Mesenchymal stem cell (in vitro differentiated cells and primary cell): ENCODE measurements at places on chromosomes 2 and 18.

DNA sequence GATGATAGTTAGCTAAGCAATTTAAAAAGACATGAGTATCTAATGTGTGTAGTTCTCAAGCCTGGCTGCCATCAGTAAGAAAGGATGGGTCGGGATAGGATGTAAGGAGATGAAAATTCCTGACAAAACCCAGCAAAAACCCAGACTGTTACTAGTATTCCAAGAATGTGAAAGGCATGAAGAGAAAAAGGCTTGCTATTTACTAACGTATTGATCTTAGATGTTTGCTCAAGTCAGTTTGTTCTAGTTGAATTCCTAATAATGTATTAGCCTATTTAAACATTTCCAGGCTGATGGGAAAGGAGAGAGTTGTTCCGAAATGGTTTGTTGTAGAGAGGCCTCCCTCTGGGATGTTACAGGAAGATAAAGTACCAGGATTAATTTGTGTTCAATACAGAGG is 88.2 kb downstream of the ZNF532 start:
- DNase-seq: no peak
- no peaks in the 10 kb centered on the region for H3K27me3 ChIP-seq
- H3K36me3 ChIP-seq: peaks cover 30% of the 10 kb centered on the region
- H3K4me3 ChIP-seq: no peak overlapping the region

- H3K4me1 ChIP-seq: no peaks in the 10 kb centered on the region
- no peak overlapping the region for H3K4me3 ChIP-seq
- H3K27ac ChIP-seq: no peak overlapping the region
- H3K36me3 ChIP-seq: no peaks in the 10 kb centered on the region
- H3K27me3 ChIP-seq: no peaks in the 10 kb centered on the region
These were observed 469.3 kb downstream of the PLCL1 start for GRCh38 chr2:198273660-198274059.

GRCh38 chr2:141475801-141476200 is 655.0 kb downstream of the LRP1B start:
- no peaks in the 10 kb centered on the region for H3K4me1 ChIP-seq
- H3K36me3 ChIP-seq: no peaks in the 10 kb centered on the region
- no peak overlapping the region for H3K4me3 ChIP-seq

DNA sequence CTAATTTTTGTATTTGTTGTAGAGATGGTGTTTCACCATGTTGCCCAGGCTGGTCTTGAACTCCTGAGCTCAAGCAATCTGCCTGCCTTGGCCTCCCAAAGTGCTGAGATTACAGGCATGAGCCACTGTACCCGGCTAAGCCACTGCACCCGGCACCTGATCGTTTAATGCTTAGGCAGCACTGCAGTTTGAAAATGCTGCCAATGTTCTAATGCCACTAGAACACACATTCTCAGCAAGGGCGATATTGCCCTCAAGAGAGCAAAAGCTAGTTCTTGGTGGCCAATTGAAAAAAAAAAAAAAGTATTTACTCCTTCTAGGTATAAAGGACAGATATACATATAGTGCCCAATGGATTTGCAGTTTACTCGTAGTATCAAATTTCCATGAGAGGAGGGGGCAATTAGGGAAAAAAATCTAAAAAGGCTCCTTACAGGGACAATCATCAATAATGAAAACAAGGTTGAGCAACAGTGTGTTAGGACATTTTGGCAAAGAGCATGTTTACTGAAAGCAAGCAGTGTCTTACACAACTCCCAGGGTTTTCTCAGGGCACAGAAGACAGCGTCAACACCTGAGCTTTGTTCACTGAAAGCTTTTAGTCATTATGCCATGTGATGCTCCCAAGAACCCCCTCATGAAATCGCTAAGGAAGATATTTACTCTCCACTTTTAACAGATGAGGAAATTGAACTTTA is 199.9 kb upstream of the PKDCC start:
- no peaks in the 10 kb centered on the region for H3K36me3 ChIP-seq
- H3K27ac ChIP-seq: no peak overlapping the region
- DNase-seq: peak; percentile 46
- H3K4me1 ChIP-seq: no peaks in the 10 kb centered on the region
- peaks cover 11% of the 10 kb centered on the region for H3K27me3 ChIP-seq

DNA sequence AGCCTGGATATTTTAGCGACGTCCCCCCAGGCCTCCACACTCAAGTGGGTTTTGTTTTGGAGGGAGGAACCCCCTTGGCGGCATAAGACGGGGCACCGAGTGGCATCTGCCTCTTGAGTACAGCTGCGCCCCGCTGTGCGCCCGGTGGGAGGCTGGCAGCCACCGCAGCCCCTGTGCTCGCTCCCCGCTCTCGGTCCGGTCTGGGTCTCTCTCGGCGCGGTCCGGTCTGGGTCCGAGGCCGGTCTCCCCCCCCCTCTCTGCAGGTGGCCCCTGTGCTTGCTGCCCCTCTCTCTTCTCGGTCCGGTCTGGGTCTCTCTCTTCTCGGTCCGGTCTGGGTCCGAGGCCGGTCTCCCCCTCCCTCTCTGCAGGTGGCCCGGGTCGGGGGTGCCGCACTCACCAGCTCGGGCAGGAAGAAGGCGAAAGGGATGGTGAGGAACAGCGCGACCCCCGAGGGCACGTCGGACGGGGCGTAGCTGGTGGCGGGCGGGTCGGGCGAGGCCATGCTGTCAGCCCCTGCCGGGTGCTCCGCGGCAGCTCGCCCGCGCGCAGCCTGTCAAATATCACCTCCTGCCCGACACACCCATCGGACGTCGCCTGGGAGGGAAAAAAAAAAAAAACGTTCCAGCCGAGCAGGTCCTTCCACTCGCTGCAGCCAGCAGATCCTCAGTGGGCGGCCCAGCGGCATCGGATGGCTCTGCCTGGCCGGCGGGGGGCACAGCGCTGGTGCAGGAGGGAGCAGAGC is at the start of gene MALL:
TSS of gene MALL (minus strand) at position 532 of the 742 bp plus-strand sequence. CDS start at position 502, 30 bp downstream.
- H3K27me3 ChIP-seq: no peaks in the 10 kb centered on the region
- H3K4me1 ChIP-seq: peaks cover 9% of the 10 kb centered on the region
- H3K36me3 ChIP-seq: no peaks in the 10 kb centered on the region
- H3K4me3 ChIP-seq: peak within 1 kb of the TSS; percentile 43
- no peak within 1 kb of the TSS for H3K27ac ChIP-seq

- peak overlapping the region; percentile 69 for H3K27ac ChIP-seq
- H3K36me3 ChIP-seq: no peaks in the 10 kb centered on the region
- H3K4me3 ChIP-seq: peak overlapping the region; percentile 89
- DNase-seq: no peak
- H3K27me3 ChIP-seq: no peaks in the 10 kb centered on the region
These were observed 869 bp downstream of the STARD7 start for GRCh38 chr2:96207774-96208142.

DNA sequence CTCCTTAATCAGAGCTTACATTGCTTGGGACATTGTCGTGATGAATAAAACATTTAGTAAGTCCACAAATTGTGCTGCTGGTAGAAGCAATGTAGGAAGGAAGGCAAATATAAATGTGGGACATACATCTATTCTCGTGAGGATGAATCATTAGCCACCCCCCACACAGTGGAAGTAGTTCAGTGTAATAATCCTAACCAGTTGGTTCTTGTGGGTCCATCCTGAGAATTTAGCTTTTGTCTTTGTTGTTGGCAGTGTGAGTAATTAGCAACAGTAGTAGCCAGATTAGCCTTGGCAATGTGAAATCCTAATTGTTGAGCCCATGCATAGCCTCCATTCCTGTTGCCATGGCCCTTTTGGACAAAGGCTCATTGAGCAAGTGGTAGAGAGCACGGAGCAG is 532.1 kb downstream of the FBXO15 start:
- DNase-seq: no peak
- peaks cover 2% of the 10 kb centered on the region for H3K4me1 ChIP-seq
- H3K27ac ChIP-seq: no peak overlapping the region
- no peaks in the 10 kb centered on the region for H3K27me3 ChIP-seq
- H3K36me3 ChIP-seq: no peaks in the 10 kb centered on the region
- H3K4me3 ChIP-seq: no peak overlapping the region

DNA sequence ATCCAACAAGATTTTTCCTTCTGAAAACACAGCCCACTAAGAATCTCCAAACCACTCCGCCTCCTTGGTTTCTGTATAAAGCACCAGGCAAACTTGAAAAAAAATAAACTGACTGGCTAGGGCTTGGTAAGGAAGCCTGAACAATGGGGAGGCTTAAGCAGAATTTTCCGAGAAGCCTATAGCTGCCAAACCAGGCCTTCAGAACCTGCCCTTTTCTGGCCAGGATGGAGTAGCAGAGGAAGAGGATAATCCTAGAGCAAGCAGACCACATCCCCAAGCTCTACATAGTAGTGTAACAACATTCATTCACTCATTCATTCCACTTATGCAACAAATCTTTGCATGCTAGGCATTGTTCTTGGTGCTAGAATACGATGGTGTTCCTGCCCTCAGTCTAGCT is 529.6 kb upstream of the ZEB2 start:
- H3K4me1 ChIP-seq: no peaks in the 10 kb centered on the region
- no peak overlapping the region for H3K27ac ChIP-seq
- no peaks in the 10 kb centered on the region for H3K27me3 ChIP-seq
- DNase-seq: no peak

GRCh38 chr2:209307161-209308001 is 116.5 kb upstream of the MAP2 start:
- H3K4me1 ChIP-seq: peaks cover 1% of the 10 kb centered on the region
- H3K27ac ChIP-seq: no peak overlapping the region
- no peak overlapping the region for H3K4me3 ChIP-seq
- no peaks in the 10 kb centered on the region for H3K36me3 ChIP-seq

DNA sequence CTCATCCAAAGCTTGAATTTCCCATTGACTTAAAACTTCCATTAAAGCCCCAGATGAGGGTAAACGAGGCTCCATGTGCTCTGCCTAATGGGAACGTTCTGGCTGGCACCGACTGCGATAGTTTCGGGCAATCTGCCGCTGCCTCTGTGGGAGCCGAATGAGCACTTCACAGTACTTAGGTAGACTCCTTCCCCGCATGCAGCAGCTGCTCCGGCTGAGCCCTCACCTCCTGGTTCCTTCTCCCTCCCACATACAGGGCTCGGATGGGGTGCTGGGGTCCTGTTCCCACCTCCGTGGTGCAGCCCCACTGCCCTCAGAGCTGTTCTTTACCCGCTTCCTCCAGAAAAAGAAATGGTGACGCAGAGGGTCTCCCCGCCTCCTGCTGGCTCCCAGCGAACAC is 476.5 kb upstream of the SALL3 start:
- H3K36me3 ChIP-seq: no peaks in the 10 kb centered on the region
- H3K4me1 ChIP-seq: peaks cover 2% of the 10 kb centered on the region
- H3K27me3 ChIP-seq: no peaks in the 10 kb centered on the region
- DNase-seq: no peak

GRCh38 chr2:200306931-200307723 is 634 bp downstream of the SPATS2L start:
- H3K36me3 ChIP-seq: no peaks in the 10 kb centered on the region
- peak overlapping the region; percentile 97 for H3K4me3 ChIP-seq
- H3K27me3 ChIP-seq: no peaks in the 10 kb centered on the region

DNA sequence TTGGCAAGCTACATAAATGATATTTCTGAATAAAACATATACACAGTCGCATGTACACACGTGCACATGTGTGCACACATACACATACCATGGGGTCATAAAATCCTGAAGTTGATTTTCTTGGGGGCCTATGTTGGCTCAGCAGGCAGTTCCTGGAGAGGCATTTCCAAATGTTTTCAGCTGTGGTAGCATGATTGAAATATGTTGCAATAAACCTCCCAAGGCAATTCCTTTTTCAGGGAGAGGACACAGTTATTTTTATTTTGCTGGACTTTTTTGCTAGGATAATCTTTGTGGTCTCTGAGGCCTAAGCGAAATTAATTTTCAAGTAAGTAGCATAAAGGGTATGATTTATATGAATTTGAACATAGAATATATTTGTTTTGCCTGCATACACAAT is 126.7 kb upstream of the LTBP1 start:
- H3K36me3 ChIP-seq: no peaks in the 10 kb centered on the region
- H3K4me3 ChIP-seq: no peak overlapping the region
- no peak for DNase-seq
- H3K27me3 ChIP-seq: no peaks in the 10 kb centered on the region
- H3K27ac ChIP-seq: no peak overlapping the region

- H3K4me1 ChIP-seq: no peaks in the 10 kb centered on the region
- H3K36me3 ChIP-seq: no peaks in the 10 kb centered on the region
- no peak overlapping the region for H3K4me3 ChIP-seq
- no peak overlapping the region for H3K27ac ChIP-seq
- H3K27me3 ChIP-seq: no peaks in the 10 kb centered on the region
- peak; percentile 9 for DNase-seq
These were observed 525.6 kb downstream of the MBD2 start for GRCh38 chr18:53698907-53699306.

GRCh38 chr2:54657664-54658083 is 65.8 kb upstream of the EML6 start:
- peak; percentile 38 for DNase-seq
- H3K4me1 ChIP-seq: peaks cover 7% of the 10 kb centered on the region
- H3K36me3 ChIP-seq: peaks cover 99% of the 10 kb centered on the region
- no peaks in the 10 kb centered on the region for H3K27me3 ChIP-seq
- peak overlapping the region; percentile 41 for H3K27ac ChIP-seq
- H3K4me3 ChIP-seq: no peak overlapping the region
